ENCODE measurements at places on chromosomes 4 and X.

DNA sequence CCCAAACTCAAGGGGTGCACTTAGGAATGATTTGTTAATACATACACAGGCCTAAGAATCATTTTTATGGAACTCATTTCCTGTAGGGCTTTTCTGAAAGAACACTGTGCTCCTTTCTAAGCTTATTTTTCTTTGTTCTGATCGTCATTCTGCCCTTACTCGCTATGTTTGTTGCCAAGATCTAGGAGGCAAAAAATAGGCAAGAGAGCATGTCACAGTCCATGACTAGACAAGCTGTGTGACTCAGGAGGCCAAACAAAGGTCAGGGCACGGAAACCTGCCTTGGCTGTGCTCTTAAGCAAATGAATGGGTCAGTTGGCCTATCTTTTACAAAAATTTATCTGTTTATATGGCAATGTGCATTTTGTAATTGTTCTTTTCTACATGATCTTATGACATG is 42.5 kb upstream of the C1GALT1C1 start:
- no peak for DNase-seq

- no peak for DNase-seq
These were observed 56.7 kb downstream of the FAM114A1 start for GRCh38 chr4:38924353-38924752.

GRCh38 chr4:24089851-24090534 is 200.1 kb upstream of the PPARGC1A start:
- DNase-seq: no peak

DNA sequence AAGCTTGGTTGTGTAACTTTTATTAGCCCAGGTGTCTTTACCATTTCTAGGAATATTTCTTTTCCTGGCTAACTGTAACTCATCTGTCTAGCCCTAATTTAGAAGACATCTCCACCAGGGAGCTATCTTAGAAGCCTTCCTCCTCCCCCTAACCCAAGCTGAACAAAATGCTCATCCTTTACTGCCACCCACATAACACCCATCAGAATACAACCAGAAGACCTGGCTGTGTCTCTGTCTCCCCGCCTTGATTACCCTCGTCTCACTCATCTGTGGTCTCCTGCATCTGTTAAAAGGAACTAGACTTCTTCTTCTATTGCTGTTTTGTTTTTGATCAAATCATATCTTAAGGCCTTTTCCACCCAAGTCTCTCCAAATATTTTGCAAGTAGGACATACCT is 4.8 kb upstream of the TMEM154 start:
- DNase-seq: no peak

DNA sequence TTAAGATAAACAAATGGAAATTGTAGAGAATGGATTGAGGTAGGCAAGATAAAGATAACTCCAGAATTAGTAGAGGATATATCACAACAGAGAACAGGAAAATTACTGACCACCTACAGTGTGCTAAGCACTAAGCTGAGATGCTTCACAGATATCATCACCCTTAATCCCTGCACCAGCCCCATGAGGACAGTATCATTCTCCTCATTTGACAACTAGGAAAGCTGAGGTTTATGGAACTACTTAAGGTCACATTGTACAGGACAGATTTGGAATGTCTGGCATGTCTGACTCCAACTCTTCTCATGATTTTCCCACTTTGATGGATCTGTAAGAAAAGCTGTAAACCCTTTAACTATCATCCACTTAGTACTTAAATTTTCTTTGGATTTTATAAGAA is 95.5 kb downstream of the CASK start:
- no peak for DNase-seq

DNA sequence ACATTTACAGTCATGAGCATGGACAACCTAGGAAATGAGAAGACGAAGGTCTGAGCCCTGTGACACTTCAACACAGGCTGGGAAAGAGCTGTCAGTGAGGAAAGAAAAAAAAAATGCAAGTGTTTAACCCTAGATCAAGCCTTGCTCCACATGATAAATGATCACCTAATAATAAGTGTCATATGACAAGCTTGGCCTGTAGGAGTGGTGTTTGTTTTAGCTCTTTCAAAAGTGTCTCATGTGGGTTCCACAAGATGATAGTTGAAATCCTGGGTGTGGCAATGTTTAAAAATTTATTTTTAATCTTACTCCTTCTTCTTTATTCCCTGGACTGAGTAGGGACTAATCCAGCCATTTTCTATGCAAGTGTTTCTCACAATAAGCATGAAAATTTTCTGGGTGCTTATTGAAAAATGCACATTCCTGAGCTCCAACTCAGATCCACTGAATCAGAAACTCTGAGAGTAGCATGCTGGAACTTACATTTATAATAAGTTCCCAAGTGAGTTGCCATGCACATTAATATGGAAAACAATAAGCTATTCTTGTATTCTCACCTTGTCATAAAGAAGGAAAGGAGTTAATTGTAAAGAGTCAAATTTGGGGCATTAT is 138.3 kb downstream of the AREG start:
- no peak for DNase-seq
